ENCODE measurements at places on chromosomes 16 and 17. TPM values are rescaled to one million over a fixed set of nuclear protein-coding genes. Genes with fewer than 3 reads are reported as not detected.

DNA sequence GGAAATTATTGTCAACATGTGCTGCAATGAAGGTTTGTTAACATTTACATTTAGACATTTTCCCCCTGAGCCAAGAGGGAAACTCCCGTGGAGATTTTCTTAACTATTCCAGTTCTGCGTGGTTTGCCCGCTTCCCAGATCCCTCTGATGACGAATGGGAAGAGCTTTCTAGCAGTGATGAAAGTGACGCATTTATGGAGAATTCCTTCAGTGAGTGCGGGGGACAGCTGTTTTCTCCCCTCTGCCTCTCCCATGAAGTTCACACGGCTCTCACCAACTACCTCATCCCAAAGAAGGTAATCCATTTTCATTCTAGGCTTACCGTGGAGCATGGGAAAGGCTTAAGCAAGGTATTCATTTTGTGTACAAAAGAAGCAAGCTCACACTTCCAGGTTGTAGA lies 18.2 kb downstream of the HEATR3 start:
- DNase-seq, result no peak

SLC47A1 gene
- 0.17 TPM for total RNA-seq

DNA sequence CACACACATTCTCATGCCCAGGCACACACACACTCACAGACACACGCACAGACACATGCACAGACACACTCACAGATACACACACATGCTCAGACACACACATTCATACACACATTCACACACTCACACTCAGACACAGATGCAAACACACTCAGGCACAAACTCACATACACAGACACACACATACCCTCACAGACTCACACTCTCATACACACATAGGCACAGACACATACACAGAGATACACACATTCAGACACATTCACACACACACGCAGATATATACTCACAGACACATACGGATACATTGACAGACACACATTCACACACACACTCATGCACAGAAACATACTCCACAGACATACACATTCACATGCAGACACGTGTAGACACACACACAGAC lies 89.6 kb downstream of the RBFOX3 start:
- DNase-seq, result no peak

- DNase-seq, result no peak
Measured at GRCh38 chr17:10336393-10336792, 36.4 kb downstream of the MYH13 start.

CCL18 gene
- total RNA-seq, result not detected

Measured in astrocyte (in vitro differentiated cells and primary cell).